ENCODE measurements at places on chromosomes 12 and 14. TPM values are rescaled to one million over a fixed set of nuclear protein-coding genes. Genes with fewer than 3 reads are reported as not detected.
A peak's percentile ranks its signal among the peaks of the same experiment; 100 is the strongest.

GRCh38 chr14:79369359-79370332 is 841.7 kb downstream of the DIO2 start:
- no peak for DNase-seq

DNA sequence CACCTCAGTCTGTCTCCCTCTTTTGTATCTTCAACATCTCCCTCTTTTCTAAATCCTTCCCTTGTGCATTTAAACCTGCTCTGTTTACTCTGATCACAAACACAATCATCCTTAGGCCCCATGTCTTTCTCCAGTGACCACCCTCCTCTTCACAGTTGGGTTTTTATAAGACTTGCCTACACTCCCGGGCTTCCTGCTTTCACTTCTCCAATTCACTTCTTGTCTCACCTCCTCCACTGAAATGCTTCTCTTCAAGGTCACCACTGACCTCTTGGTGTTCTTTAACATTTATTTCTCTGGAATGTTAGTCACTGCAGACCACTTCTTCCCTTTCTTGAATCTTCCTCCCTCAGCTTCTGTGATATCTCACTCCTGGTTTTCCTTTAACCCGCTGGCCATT is 8.7 kb upstream of the SMCO2 start:
- DNase-seq = no peak

NGB gene
- total RNA-seq = not detected

DNA sequence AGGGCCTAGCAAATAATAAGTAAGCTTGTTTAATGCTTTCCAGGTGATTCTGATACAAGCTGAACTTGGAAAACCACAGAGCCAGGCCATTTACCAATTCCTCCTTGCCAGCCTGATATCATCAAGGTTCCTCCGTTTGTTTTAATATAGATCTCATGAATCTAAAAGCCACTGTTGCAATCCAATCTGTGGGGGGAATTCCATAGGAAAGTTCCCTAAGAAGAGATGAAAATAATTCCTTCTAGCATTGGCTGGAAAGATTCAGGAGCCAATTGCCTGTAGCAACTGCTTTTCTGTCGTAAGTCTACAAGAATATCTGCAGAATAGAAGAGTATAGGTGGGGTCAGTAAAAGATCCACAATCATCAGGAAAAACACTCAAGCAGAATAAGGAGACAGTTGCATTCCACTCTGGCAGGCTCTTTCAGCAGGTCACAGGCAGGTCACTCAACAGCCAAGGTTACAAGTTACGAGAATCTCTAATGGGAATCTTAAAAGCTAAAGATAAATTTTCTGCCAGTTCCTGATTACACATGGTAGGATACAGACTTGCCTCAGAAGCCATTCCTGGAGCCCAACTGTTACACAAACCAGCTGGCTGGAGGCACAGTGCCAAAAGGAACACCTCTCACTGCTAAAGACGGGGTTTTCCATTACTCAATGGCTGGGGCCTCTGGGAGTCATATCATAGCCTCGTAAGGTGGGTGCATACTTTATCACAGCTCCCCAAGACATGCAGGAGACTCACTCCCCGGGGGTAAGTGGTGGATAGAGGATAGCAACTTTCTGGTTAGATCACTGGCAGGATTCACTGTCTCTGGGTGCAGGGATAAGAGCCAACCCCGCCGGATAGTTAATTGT is 43.6 kb downstream of the FGD6 start:
- DNase-seq = peak; percentile 30

DNA sequence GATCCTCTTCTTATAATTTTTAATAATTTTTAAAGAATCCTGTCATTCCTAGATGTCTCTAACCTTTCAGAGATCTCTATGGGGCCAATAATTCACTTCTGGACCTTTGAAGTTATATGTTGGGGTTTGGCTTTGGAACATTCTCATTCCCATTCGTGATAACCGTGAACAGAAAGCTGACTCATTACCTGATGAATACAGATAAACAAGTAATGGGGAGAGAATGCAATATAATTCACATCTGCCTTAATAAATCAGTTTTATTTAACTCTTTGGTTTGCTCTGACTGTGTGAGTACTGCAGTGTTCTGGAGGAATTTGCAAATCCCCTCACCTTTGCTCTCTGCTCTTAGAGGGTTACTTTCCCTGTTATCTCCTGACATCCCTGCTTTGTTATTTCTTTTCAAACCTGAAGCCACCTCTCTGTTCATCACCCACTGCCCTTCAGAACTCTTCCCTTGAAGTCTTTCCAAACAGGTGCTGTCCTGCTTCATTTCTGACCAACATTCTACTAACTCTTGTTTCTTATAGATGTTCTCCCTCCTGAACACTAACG is 79.6 kb upstream of the SLC38A2 start:
- DNase-seq = peak; percentile 31

- DNase-seq = no peak
Observed at GRCh38 chr14:73365727-73366126, 92.6 kb downstream of the NUMB start.

GRCh38 chr14:68199554-68200151 is 380.1 kb downstream of the RAD51B start:
- DNase-seq = no peak

- DNase-seq = no peak
Observed at GRCh38 chr12:11980115-11980514, 90.6 kb upstream of the BCL2L14 start.

- DNase-seq = no peak
Observed at GRCh38 chr14:70595443-70596185, 4.8 kb downstream of the MED6 start.

GRCh38 chr12:83261998-83262397 is 575.3 kb downstream of the TMTC2 start:
- DNase-seq = peak; percentile 23
